ENCODE measurements at places on chromosomes 12 and 14.
A peak's percentile ranks its signal among the peaks of the same experiment; 100 is the strongest.

DNA sequence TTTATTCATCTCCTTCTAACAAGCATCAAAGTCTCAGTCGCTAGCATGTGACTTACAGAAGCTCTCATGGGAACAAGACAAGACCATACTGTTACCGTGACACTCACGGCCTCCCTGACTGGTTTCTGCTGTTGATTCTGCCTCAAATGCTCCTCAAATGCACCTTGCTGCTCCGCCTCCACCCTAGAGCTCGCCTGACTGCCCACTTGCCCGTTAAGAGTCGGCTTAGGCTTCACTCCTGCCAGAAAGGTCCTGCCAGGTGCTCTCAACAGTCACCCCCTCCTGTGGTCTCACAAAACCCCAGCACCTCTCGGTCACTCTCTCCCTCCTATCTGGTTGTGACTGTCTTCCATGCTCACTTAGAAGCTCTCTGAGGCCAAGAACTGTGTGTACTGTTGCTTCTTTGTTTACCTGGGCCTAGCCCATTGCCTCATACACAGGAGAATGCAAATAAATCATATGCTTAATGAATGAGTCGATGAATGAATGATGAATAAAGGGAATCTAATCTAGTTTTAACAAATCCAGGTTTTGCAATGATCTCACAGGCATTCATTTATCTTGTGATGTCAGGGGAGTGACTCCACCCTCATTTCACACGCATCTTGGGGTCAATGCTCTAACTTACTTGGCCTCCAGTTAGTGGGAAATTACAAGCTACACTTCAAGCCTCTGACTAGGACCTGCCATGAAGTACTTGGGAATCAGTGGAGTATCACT lies 41.3 kb downstream of the SSH1 start:
- DNase-seq: no peak

GRCh38 chr12:92408072-92408900 lies 262.6 kb upstream of the BTG1 start:
- peak; percentile 32 for DNase-seq

- no peak for DNase-seq
Measured at GRCh38 chr12:6953442-6954315, 2.5 kb downstream of the PTPN6 start.

GRCh38 chr14:25055005-25055404 lies 5.1 kb upstream of the STXBP6 start:
- DNase-seq: no peak

DNA sequence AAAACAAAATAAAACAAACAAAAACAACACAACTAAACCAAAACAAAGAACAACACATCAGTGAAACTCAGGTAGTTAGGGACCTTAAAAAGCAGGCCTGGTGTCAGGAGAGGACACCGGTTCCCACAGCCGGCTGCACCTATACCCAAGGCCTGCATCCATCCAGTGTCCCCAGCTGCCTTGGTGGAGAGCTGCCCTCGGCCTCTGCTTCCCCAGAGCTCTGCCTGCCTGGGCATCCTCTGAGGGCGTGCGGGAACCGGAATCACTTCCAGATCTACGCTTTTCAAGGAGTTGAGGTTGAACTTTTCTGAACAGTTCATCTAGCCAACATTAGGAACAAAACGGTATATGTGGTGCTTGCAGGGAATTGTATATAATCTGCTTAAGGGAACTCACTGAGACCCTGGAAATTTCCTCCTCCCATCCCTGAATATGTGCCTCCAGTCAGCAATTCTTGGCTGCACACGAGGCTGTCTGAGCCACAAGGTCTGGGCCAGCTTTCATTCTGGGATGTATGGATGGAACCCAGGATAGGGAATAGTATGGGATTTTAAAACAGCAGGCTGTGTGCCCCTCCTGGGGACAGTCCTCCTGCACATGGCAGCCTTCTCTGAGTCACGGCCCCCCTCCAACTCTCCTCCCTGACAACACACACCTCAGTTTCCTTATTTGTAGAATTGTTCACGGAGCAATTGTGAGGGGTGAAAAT lies 319.0 kb upstream of the RTL1 start:
- DNase-seq: no peak

GRCh38 chr12:123042833-123043232 lies 62.4 kb downstream of the ARL6IP4 start:
- no peak for DNase-seq

DNA sequence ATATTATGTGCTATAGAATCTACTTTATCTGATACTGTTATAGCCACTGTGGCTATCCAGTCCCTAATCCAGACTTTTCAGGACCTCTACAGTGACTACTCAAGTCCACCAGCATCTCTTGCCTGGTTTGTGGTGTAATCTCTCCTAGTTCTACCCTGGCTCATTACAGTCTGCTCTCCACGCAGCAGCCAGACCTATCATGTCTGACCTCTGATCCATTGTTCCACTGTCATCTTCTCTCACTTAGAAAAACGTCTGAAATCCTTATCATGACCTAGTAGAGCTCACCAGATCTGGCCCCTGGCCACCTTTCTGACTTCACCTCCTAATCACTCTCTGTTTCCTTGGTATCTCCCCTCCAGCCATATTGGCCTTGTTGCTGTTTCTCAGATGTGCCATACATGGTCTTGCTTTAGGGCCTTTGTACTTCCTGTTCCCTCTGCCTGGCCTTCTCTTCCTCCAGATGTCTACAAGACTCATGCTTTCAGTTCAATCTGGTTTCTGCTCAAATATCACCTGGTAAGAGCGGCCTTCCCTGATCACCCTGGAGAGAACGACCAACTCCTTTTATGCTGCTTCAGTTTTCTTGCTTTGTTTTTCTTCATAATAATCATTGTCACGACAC lies 475.5 kb downstream of the AACS start:
- no peak for DNase-seq

GRCh38 chr14:58082011-58082410 lies 70.0 kb downstream of the ARMH4 start:
- no peak for DNase-seq

DNA sequence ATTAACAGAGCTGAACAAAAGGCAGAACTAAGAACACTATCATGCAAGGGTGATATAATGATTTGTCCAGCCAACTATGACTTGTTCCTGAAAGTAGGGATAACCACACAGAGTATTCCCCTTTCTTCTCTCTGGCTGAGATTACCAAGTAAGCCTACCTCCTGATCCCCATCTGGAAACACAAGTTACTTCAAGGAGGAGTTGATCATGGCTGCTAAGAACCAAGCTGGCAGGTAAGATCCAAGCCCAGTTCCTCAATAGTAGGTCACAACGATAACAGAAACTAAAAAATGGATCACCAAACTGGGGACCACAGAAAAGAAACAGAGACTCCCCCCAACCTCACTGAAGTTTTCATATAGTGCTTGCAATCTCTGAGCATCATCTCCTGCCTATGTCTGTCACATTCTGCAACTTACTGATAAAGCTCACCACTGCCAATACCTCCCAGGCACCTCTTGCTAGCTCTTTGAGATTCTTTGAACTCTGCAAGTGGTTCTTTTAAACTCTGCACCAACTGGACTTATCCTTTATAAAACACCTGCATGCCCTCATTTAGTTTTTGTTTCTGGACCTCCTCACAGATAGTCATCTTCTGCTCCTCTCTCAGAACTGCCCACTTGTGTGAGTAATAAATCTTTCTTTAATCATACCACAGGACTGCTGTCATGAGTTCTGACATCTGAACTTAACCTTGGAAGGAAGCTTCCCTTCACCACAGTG lies 76.6 kb downstream of the LRP6 start:
- no peak for DNase-seq

DNA sequence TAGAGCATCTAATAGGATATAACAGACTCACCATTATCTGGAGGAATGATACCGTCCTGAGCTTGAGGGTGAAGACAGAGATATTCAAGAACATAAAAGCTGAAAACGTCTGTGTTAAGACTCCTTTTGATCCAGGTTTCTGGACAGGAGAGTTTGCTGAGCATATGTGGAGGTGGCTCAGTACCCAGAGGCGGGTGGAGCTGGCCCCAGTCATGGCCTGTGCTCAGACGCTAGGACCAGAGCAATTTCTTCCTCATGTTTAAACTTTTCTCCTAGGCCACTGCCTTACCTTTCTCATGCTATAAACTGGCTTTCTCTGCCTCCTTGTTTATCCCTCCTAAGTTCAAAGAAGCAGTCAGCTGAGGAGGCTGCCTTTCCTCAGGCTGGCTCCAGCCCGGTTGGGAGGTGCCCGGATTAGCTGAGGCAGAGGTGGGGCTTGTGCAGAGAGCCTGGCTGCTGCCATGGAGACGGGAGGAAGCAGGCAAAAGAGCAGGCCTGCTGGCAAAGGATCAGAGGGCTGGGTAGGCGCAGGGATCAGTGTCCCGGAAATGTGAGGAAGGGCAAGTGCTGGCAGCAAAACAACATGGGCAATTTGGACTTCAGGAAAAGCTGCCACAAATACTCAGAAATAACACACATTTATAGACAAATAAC lies 13.7 kb downstream of the COA8 start:
- DNase-seq: peak; percentile 85

DNA sequence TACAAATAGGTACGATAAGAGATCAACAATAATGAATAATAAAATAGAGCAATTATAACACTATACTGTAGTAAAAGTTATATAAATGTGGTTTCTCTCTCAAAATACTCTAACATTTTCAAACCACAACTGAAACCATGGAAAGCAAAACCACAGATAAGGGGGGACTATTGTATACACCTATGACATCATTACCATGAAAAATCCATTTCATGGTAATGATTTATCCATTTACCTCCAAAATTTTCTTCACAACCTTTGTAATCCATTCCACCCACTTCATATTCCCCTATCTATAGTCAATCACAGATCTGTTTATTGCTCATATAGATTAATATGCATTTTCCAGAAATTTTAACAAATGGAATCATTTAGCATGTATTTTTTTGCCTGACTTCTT lies 163.9 kb upstream of the G2E3 start:
- DNase-seq: no peak

- DNase-seq: no peak
Measured at GRCh38 chr12:116194935-116195431, 82.5 kb downstream of the MED13L start.

DNA sequence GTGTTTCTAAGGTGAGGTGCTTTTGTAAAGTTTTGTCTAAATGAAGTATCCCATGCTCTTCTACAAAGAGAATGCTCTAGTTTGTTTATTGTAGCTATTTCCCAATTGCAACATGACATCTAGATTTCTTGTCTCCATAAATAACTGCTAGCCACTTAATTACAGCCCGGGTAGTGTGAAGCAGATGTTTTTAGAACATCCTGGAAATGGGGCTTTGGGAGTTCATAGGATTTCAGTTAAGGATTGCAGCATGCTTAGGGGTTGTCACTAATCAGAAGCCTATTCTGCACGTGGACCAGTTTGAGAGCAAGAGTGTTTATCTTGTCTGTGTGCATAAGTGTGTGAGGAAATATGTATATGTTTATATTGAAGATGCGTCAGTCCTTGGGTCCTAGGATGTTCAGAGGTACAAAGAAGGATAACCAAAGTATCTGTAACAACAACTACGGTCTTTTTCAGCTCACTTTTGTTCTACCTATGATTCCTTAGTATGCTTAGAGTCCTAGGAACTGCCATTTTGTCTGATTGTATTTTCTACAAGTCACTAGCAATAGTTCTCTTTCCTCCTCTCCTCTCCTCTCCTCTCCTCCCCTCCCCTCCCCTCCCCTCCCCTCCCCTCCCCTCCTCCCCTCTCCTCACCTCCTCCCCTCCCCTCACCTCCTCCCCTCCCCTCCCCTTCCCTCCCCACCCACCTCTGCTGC lies 135.3 kb downstream of the ACSS3 start:
- DNase-seq: no peak

GRCh38 chr14:50839048-50839447 lies 8.1 kb upstream of the NIN start:
- no peak for DNase-seq

GRCh38 chr14:51336734-51337133 lies 96.7 kb downstream of the TMX1 start:
- DNase-seq: no peak

DNA sequence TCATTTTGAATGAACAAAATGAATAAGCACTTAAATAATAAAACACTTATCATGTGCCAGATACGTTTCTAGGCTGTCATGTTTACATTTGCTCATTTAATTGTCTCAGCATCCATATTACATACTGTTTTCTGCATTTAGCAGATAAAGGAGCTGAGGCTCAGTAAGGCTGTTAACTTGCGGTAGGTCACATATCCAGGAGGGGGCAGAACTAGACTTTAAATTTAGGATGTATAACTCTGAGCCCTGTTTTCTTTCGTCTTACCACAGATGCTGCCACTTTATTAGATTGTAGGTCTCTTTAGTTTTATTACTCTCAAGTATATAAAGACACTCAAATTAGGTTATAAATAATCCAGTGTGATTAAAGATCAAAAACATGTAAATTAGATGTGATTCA lies 17.7 kb downstream of the IRAK4 start:
- peak; percentile 24 for DNase-seq

DNA sequence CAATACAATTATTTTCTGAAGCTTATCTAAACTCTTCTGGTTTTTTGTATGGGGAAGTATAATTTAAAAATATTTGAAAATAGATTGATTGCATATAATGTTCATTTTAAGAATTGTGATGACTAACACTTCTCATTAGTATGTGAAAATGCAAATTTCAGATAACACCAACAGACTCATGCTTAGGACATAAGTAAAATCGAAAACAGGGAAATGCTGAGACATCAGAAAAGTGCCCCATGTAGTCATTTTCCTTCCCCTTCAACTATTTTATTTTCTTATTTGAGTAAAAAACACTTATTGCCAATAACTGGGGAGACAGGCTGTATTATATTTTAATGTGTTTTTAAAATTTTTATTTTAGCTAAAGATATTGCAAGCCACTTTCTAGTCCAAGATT lies 814.7 kb downstream of the GALC start:
- DNase-seq: no peak

DNA sequence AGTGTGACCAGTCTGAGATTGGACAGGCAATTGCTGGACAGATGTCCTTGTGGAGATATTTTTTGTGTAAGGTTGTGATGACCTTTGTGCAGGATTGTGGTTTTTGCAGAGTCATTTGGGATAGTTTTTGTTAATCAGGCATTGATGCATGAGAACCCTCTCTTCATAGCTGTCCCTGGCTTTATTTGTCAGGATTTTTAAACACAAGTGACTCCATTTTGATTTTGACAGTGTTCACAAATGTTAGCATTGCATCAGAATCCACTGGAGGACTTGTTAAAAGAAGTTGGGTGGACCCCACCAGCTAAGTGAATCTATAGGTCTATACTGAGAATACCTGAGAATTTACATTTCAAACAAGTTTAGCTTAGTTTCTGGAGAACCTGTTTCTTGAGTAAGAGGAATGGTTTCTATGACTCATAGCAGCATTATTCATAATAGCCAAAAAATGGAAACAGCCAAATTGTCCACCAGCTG lies 11.8 kb downstream of the FNTB start:
- peak; percentile 41 for DNase-seq

Measured in RWPE1 (cell line).